ENCODE measurements at places on chromosomes 7 and 10.

- DNase-seq = no peak
Observed at GRCh38 chr7:150428671-150429451, 21.6 kb upstream of the GIMAP8 start.

GRCh38 chr7:4270268-4270667 is 411.8 kb upstream of the FOXK1 start:
- DNase-seq = no peak

- DNase-seq = no peak
Observed at GRCh38 chr7:29308424-29308823, 113.8 kb downstream of the CHN2 start.

- DNase-seq = no peak
Observed at GRCh38 chr10:104908581-104908980, 267.5 kb downstream of the SORCS3 start.

DNA sequence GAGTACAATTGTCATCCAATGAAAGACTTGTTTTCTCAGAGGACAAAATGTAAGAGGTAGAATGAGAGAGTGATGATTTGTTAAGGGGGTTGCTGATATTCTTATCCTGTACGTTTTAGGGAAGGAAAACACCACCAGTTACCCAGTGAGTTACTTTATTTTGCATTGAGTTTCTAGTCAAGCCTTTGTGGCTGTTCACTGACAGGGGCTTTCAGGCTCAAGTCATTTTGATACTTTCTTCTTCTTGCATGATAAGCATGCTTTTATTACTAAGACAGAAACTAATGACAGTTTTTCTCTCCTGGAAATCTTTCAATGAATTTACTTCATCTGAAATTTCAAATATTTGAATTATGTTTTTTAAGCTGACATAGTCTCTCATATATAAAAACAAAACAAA is 710.2 kb upstream of the POM121L12 start:
- DNase-seq = no peak
